ENCODE measurements at places on chromosomes 13 and 19. TPM values are rescaled to one million over a fixed set of nuclear protein-coding genes. Genes with fewer than 3 reads are reported as not detected.
A peak's percentile ranks its signal among the peaks of the same experiment; 100 is the strongest.

The PSG6 gene
- total RNA-seq = not detected

DNA sequence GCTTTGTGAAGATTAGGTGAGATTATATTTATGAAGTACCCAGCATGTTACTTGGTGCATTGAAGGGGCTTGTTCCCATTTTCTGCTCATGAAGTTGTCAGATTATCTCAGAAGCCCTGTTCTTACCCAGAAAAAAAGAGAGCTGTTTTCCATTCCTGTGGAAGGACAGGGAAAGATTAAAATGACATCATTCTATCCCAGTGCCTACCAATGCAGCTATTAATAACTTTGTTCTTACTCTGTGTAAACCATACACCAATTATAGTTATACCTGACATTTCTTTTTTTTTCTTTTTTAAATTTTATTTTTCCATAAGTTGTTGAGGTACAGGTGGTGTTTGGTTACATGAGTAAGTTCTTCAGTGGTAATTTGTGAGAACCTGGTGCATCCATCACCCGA, 18.6 kb downstream of the ZNF507 start:
- DNase-seq = no peak

The HTR2A gene
- 0.33 TPM for total RNA-seq

The ZNF329 gene
- total RNA-seq = 17.3 TPM

The PTBP1 gene
- 330 TPM for total RNA-seq

- no peak for DNase-seq
Measured at GRCh38 chr19:32935629-32936028, 36.1 kb downstream of the CEP89 start.

The RASIP1 gene
- 2.8 TPM for total RNA-seq

- DNase-seq = no peak
Measured at GRCh38 chr13:58843071-58843470, 1211.5 kb downstream of the PCDH17 start.

The ZNF544 gene
- 34.8 TPM for total RNA-seq

DNA sequence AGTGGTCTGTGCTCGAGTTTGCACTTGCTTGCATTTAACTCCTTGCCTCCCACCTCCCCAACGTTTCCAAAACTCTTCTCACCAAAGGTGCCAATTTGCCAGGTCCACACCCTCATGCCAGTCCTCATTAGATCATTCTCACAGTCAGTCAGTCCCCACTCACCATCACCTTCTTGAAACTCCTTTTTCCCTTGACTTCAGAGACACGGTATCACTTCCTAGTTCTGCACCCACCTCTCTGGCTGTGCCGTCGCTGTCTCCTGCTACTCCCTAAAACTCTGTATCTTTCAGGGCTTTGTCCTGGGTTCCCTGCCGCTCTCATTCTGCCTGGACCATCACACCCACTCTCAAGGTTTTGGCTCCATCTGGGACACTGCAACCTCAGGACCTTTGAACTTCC, 19.6 kb downstream of the OLFM2 start:
- no peak for DNase-seq

DNA sequence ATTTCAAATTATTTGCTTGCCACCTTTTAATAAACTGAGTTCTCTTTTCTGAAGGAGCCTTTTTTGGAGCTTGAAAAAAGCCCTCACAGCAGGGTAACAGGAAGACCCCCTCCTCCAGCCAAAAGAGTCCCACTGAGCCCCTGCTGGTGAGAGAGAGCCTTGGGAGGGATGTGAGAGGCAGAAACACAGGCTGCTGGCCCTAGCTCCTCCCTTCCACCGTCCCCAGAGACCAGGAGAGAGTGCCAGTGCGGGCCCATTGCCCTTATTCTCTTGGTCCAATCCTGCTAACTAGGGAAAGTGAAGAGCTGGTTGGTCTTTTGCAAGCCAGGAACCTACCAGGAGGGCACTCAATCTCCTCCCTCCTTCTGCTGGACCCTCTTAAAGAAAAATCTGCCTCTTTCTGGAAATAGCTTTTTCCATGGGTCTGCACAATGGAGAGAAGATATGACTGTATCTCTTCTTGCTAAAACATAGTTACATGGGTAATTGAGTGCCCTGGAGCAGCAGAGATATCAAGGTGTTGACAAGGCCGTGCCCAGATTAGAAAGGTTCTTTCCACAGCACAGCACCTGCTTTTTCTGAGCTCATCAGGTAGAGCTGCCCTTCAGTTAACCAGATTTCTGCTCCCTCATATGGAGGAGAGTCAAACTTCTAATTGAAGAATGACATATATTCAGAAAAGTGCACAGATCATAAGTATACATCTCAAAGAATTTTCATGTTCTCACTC, 113.9 kb downstream of the LRCH1 start:
- DNase-seq = no peak

DNA sequence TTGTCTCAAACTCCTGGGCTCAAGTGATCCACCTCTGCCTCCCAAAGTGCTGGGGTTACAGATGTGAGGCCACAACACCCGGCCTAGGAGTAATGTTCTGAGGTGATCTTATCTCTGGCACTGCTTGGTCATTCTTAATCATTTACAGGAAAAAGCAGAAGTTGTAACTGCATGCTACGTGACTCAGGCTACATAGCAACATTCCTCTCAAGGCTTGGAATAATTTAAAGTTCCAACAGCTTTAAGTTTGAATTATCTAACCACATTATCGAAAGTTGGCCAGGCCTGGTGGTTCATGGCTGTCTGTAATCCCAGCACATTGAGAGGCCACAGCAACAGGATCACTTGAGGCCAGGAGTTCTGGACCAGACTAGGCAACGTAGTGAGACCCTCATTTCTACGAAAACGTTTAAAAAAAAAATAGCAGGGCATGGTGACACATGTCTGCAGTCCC, 3.9 kb upstream of the B9D2 start:
- peak; percentile 91 for DNase-seq

GRCh38 chr13:32022311-32022710, 9.3 kb upstream of the FRY start:
- DNase-seq = no peak

The KASH5 gene
- total RNA-seq = not detected

GRCh38 chr19:35445826-35446593, 2.0 kb upstream of the FFAR2 start:
- DNase-seq = no peak

DNA sequence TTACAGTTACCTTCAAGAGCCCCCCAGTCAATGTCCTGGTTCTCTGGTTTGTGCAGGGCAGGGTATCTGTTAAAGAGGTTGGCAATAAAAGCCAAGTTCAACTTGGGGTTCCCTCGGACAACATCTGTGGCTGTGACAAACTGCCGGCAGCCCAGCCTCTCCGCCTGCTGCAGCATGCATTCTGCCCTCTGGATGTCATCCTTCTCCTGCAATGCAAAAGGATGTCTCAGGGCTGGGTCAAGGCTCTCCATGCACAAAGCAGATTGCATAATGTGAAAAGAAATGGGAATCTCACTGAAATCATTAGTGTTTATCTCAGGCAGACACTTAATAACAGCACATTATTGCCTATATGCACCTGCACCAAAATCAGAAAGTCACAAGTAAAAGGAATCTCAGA, 35.1 kb downstream of the LCP1 start:
- peak; percentile 29 for DNase-seq

The ZNF382 gene
- 8.7 TPM for total RNA-seq

The FOXA3 gene
- not detected for total RNA-seq

GRCh38 chr13:45092663-45093062, 27.6 kb upstream of the GTF2F2 start:
- DNase-seq = peak; percentile 56

DNA sequence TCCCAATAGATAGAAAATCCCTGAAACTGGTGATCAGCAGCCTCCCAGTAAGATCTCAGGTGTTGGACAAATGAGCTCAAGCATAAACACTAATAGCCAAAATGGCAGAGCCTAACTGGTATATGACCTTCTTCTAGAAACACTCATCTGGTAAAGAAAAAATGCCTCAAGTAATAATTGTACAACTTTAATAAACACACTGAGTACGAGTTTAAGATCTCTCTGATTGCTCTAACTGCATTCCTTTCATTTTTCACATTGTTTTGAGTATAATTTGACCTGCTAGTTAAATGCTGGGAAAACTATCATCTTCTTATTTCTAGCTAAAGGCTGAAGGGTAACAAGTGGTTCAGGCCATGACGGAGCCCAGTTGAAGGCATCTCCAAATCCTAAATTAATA, 2009.5 kb upstream of the PCDH20 start:
- DNase-seq = no peak

DNA sequence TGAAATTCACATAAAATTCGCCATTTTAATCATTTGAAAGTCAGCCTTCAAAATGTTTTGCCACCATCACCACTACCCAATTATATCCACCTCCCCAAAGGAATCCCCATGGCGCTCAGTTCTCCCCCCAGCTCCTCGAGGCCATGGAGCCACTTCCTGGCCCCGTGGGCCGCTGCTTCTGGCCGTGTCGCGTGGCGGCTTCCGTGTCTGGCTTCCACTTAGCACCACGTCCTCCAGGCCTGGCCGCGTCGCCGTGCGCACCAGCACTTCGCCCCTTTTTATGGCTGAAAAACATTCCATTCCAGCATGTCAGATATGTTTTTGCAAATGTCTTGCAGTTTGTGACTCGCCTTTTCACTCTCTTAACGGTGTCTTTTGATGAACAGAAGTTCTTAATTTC, 46.7 kb upstream of the DCUN1D2 start:
- no peak for DNase-seq

DNA sequence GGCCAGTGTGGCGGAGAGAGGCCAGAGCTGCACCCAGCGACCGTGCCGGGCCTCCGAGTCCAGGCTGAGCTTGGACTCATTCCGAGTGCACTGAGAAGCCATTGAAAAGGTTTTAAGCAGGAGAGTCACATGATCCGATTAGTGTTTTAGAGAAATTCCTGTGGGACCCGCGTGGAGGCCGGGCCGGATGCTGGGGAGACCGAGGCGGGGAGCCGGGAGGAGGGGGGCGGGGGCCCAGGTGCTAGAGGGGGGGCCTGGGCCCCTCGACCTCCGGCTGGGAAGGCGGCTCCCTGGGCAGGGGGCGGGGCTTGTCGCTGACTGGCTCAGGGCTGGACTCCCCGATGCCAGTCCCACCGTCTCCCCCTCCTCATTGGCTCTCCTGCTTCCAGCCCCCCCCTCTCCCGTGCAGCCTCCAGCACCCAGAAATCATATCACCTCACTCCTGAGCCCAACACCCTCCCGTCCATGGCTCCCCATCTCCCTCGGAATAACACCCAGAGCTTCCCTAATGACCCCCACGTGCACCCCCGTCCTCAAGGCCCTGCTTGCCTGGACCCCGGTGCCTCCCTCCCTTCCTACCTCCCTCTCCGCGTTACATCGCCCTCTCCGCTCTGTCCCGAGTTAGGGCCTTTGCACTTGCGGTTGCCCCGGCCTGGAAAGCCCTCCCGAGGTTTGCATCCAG, 5.2 kb upstream of the ZNF579 start:
- no peak for DNase-seq

DNA sequence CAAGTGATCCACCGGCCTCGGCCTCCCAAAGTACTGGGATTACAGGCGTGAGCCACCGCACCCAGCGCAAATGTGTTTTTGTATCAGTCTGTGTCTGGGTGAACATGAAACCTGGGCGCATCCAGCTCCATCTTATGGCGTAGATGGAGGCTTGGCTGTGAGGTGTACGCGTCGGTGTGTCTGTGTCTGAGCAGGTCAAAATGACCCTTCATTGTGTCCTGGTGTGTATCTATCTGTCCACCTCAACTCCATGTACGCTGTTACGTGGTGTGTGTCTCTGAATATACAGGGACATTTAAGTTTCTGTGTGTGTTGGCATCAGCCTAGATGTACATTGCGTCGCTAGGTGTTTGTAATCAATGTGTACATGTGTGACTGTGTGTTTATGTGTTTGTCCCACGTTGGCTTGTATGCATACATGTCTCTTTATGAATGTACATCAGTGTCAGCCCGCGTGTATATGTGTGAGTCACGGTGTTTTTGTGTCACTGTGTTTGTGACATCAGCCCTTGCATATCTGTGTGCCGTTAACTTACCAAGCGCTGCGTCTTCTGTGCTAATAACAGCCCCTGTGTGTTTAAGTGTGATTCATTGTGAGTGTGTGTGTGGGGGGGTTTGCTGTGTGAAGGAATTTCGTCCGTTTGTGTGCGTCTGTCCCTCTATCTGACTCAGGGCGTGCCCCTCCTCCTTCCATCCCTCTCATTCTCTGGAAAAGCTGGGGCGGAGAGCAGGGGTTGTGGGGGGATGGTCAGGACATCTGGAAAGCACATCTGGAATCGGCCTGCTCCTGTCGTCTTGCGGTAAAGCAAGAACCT, 6.4 kb downstream of the AXL start:
- peak; percentile 97 for DNase-seq

DNA sequence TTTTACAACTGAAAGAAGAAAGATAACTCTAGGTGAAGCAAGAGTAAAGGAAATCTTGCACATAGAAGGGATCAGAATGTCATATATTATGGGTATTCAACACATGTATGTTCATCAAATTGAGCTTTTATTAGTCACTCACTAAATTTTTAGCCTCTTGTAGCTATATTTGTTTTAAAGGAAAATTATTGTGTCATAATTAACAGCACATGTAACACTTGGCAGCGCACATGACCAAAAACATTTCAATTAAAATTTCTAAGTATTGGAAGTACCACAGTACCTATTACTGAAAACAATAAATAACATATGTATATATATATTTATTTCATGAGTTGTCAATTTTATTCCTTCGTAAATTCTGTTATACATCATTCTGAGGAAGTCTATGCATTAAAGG, 2800.4 kb downstream of the PCDH9 start:
- DNase-seq = no peak

- DNase-seq = no peak
Measured at GRCh38 chr13:55745828-55746227, 1394.9 kb upstream of the PRR20A start.

- no peak for DNase-seq
Measured at GRCh38 chr19:41795031-41795461, 1.3 kb upstream of the CEACAM3 start.

DNA sequence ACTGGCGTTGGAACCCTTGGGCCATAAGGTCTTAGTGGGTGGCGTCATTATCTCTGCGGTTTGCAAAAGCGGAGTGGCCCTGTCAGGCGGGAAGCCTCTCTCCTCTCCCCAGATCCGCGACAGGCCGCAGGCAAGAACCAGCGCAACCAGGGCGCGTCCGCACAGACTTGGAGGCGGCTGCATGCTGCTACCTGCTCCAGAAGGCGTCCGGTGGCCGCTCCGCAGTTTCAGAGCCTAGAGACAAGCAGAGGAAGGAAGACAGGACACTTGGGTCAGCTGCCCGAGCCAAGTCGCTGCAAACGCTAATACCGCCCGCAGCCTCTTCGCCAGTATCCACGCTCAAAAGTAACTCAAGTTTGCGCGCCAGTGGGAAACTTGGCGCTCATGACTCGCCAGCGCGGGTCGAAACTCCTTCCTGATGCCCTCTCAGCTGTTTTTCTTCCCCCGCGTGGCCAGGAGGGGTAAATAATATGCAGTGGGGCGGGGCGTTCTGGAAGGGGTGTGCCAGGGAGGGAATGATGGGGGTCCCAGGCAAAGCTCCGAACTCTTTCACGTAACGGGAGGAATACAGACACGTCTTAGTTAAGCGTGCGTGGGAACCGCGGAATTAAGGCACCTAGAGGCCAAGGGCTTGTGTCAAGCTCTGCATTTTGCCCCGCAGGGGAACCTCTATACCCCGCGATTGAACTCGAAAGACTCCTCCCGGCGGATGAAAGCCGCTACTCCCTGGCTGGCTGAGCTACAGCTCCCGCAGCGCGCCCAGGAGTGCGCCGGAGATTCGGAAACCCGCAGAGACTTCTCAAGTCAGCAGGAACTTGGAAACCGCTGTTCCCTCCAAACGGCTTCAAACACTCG, at the start of gene EDNRB:
TSS of gene EDNRB (minus strand) at position 441 of the 855 bp plus-strand sequence. CDS start at position 183, 258 bp downstream.
- peak; percentile 45 for DNase-seq

The CYP4F2 gene
- total RNA-seq = 0.33 TPM

The KIR2DL3 gene
- not detected for total RNA-seq

GRCh38 chr13:99251921-99252320, 6.3 kb downstream of the GPR18 start:
- no peak for DNase-seq

The MED25 gene
- total RNA-seq = 45.4 TPM

The POSTN gene
- 306 TPM for total RNA-seq
